Stimulated activated CD8-positive, alpha-beta memory T cell treated with anti-CD3 and anti-CD28 coated beads, Interleukin-12 subunit alpha, Interleukin-12 subunit beta, amount 100 ng/mL, for 4 hours (primary cell): ENCODE measurements at places on chromosomes 3 and 15.

- no peak for DNase-seq
These were observed 209.2 kb downstream of the FEZF2 start for GRCh38 chr3:62164196-62164595.

- no peak for DNase-seq
These were observed 35.8 kb downstream of the BTD start for GRCh38 chr3:15637131-15637951.

DNA sequence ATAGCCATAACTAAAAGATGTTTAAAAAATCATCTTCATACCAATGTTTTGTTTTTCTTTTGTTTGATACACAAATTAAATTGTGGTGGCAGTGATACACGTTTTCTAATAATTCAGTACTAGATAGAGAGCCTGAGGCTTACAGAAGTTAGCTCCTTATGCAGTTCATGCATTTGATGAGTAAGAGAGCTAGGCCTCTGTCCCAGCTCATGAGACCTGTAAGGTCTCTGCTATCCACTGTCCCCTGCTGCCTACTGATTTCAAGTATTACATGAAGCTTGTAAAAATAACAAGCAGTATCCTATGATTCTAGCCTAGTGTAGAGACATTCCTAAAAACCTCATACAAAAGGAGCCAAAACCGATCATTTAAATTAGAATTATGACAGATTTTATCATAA, 144.5 kb downstream of the MBNL1 start:
- no peak for DNase-seq

DNA sequence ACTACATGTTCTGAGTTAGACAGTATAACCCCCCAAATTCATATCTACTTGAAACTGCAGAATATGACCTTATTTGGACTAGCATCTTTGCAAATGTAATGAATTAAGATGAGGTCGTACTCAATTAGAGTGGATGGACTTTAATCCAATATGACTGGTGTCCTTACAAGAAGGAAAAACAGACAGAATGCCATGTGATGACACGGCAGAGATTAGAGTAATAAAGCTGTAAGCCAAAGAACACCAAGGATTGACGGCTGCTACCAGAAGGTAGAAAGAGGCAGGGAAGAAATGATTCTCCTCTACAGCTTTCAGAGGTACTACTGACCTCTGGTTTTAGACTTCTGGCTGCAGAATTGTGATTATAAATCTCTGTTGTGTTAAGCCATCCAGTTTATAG, 30.3 kb downstream of the GALK2 start:
- DNase-seq: no peak

- DNase-seq: no peak
These were observed 66.2 kb downstream of the UMPS start for GRCh38 chr3:124796477-124796876.

DNA sequence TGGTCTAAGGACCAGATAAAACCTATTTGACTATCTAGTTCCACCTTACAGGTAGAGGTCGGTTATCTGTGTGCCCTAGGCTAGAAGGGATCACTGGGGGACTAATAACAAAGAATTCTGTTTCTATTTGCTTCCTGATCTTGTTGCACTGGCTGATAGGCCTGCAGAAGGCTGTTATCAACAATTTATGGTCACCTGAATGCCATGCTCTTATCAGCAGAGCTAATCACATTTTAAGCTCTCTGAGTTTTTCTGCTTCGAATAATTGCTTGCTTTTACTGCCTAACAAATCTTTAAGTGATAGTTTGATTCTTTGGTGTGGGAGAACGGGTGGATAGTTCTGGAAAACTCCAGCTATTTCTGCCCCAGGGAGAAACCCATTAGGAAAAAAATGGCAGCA, 263.1 kb downstream of the PDZRN3 start:
- DNase-seq: no peak

GRCh38 chr3:76025561-76025960, 240.2 kb upstream of the ZNF717 start:
- no peak for DNase-seq

- no peak for DNase-seq
These were observed 14.1 kb downstream of the SLMAP start for GRCh38 chr3:57770009-57770827.

GRCh38 chr15:26873846-26874245, 7.0 kb downstream of the GABRA5 start:
- DNase-seq: no peak

- DNase-seq: no peak
These were observed 634 bp downstream of the ZMAT3 start for GRCh38 chr3:179071027-179071322.

GRCh38 chr3:171132873-171133272, 106.4 kb upstream of the SLC2A2 start:
- DNase-seq: no peak
